GM12891 (cell line): ENCODE measurements at places on chromosomes 3 and 15.

DNA sequence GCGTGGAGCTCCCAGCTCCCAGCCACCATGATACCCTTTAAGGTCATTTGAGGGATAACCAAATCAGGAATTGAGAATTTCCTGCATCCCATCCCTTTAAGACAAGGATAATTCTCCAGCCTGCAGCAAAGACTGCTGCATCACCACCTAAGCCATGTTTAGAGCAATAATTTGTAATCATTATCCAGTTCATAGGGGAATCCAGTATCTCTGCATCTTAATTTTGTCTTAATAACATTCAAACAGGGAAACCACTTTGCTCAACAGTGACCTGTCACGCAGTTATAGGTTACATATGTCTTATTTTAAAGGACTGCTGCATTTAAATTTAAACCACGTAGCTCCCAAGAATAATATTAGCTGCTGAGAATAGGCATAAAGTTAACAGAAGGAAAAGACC lies 188.4 kb downstream of the SSR3 start:
- DNase-seq = no peak

DNA sequence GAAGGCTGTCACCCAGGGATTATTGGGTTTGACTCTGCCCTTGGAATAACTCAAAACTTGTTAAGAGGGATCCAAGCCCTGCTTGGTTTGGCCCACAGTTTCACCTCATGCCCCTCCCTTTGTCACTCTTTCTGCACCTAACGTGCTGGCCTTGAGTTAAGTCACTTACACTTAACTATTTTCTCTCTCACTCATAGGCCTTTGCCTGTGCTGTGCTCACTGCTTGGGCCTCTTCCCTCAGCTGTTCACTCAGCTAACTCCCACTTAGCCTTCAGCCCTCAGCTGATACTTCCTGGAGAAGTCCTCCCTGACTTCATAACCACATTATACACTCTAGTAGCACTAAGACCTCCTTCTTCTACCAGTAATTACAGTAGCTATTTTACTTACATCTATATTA lies 133.3 kb downstream of the CMSS1 start:
- DNase-seq = no peak

GRCh38 chr3:168288511-168289401 lies 193.0 kb upstream of the GOLIM4 start:
- no peak for DNase-seq

- no peak for DNase-seq
Observed at GRCh38 chr15:33007303-33007855, 187.1 kb downstream of the FMN1 start.

DNA sequence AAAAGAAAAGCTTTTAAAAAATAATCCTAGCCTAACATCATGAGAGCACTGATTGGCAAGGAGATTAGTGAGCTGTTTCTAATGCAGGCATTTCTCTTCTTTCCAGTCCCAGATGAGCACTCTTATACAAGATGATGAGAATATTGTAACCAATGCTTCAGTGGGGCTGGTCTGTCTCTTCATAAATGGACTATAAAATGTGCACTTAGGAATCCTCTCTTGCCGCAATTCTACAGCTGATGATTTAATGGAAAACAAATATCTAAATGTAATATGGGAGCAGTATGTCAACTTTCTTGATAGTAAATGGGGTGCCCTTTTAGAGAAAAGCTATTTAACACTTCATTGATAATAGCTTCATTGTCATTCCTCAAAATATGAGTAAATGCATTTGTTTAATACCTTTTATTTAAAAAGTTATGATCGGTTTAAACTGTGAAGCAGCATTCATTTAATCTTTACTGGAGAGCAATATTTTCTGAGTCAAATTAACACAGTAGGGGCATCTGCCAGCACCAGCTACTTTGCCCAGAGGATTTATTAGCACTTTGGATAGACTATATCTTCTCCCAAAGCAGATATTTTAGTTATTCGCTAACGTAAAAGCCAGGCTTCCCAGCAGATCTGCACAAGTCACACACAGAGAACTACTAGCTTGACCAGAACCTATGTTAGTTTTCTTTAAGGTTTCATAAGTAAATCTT lies 985.9 kb downstream of the DIPK2A start:
- no peak for DNase-seq

DNA sequence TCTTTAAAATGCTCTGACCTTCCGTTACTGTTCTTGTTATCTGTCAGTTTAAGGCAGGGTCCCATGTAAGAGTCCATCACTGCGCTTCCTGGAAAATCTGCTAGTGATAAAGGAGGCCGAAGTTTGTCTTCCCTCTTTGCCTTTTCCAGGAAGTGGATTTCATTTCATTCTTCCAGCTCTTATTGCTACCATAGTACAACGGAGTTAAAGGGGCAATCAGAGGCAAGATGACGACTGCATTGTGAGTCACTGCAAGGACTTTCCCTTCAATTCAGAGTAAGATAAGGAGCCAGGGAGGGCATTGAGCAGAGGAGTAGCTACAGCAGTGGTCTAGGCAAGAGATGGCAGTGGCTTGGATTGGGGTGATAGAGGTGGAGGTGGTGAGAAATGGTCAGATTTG lies 17.2 kb upstream of the DET1 start:
- DNase-seq = no peak

GRCh38 chr3:52848617-52849016 lies 13.8 kb upstream of the MUSTN1 start:
- DNase-seq = no peak

DNA sequence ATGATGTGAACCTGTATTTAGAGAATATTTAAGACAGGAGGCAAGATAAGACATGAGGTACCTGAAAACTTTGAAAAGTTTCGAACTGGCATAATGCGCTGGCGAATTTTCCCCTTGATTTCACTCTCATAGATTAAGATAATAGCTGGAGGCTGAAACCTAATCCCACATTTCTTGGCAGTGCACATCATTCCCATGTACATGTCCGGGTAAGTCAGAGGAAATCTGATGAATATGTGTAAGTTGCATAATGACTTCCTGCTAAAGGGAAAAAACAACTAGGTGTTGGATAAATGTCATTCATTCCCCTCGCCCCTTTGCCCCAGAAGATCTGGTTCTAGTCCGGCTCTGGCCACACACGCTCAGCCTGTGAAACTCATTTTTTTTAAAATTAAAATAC lies 3.6 kb downstream of the CEP19 start:
- DNase-seq = no peak

- no peak for DNase-seq
Observed at GRCh38 chr3:24493746-24494617, 668 bp downstream of the THRB start.

GRCh38 chr3:14488286-14489041 lies 51.7 kb downstream of the GRIP2 start:
- no peak for DNase-seq

DNA sequence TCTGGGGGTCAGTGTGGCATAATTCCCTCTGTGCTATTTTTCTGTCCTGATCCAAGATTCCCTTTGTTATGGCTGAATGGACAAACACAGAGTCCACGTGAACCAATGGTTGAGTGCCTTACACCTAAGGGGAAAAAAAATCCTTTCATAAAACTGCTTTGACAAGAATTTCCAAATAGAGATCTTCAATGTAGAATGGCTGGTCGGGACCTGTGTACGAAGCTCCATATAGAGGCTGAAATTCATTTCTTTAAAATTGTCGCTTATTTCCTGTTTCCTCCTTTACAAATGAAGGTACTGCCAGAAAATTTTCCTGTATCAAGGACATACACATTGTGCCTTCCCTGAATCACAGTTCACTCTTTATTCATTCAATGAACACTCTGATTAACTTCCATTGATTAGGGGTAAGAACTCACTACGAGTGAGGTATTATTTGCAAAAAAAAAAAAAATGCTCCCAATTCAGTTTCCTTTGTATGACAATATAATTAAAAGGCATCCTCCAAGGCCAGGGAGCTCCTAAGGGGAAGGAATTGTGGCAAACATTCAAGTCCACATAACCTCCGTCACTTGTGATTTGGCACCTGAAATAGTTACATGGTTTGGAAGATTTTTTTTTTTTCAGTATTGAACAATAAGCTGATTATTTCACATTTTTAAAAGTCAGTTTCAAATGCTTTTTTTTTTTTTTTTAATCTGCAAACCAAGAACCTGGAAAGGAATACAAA lies 293.8 kb downstream of the MEX3B start:
- DNase-seq = no peak

DNA sequence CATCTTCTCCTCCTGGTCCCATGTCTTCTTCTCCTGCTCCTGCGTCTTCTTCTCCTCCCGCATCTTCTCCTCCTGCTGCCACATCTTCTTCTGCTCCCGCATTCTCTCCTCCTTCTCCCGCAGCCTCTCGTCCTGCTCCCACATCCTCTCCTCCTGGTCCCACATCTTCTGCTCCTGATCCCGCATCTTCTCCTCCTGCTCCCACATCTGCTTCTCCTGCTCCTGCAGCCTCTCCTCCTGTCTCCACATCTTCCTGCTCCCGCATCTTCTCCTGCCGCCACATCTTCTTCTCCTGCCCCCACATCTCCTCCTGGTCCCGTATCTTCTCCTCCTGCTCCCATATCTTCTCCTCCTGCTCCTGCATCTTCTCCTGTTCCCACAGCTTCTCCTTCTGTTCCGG lies 6.4 kb downstream of the GOLGA6L2 start:
- DNase-seq = no peak

- DNase-seq = no peak
Observed at GRCh38 chr15:70284438-70285214, 186.9 kb upstream of the TLE3 start.

- DNase-seq = no peak
Observed at GRCh38 chr3:163327086-163327485, 1751.2 kb downstream of the SI start.

DNA sequence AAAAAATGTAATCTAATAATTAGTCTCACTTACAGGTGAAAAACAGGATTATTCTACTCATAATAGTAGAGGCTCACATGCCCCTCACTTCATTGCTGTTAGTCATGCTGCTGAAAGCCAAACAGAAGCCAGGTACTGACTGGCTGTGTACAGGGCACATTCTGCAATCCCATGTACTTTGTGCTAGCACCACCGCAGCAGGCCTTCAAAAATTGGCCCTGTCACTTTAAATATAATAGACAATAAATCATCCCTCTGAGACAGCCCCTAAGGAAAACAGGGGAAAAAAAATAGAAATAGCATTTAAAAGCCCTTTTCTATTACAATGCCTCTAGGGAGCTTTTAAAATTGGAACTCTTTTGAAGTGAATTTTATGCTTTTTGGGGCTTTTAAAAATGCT lies 723.8 kb downstream of the TUSC7 start:
- DNase-seq = no peak

DNA sequence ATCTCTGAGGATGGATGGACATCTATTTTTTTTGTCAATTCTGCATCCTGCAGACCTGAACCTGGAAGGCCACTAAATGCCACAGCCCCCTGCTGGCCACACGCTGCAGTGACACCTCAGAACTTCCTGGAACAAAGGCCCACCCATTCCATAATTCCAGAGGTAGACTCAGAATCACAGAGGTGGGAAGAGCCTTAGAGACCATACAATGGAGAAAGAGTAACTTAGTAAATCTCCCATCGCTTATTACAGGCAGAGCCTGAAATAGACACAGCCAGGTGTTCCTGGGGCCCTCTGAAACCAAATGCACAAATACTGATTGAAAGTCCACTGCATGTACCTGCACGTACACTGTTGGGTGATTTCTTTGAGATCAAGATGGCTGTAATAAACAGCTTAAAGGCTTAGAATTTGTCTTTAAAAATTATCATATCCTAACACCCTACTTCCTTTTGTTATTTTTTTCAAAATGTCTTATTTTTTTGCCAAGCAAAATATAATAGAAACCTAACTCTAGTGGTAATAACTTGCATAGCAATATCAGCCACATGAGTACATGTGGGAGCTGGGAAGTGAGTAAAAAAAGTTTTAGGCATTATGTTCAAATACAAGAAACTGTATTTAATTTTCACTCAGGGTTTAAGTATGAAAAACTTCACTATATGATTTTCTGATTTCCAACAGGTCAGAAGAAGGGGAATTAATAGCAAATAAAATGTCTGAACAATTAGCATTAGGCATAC lies 62.7 kb downstream of the EOMES start:
- DNase-seq = peak; percentile 28

DNA sequence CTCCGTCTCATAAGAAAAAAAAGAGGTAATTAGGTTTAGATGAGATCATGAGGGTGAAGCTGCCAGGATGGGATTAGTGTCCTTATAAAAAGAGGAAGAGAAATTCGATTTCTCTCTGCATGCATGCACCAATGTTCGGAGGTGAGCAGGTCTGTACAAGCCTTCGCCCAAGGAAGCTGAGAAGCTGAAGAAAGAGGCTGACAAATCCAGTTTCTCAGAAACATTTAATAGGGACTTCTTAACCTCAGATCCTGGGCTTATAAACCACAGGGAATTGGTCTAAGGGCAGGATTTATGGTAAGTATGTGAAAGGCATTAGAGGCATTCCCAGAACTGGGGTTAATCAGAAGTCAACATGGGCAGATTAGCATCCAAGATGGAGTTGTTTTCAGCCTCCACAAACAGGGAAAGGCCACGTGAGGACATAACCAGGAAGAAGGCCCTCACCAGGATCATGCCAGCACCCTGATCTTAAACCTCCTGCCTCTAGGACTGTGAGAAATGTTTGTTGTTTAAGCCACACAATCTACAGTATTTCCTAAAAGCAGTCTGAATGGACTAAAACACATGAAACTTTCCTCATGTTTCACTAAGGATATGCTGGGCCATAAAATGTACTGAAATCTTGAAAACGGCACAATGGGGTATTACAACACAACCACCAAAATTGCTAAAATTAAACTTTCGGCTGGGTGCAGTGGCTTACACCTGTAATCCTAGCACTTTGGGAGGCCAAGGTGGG lies 11.3 kb downstream of the SHISA5 start:
- no peak for DNase-seq

- DNase-seq = no peak
Observed at GRCh38 chr15:69159805-69160140, 662 bp upstream of the GLCE start.

GRCh38 chr3:81375921-81376320 lies 385.5 kb downstream of the GBE1 start:
- no peak for DNase-seq

GRCh38 chr15:91950631-91951329 lies 97.3 kb downstream of the SLCO3A1 start:
- DNase-seq = no peak

DNA sequence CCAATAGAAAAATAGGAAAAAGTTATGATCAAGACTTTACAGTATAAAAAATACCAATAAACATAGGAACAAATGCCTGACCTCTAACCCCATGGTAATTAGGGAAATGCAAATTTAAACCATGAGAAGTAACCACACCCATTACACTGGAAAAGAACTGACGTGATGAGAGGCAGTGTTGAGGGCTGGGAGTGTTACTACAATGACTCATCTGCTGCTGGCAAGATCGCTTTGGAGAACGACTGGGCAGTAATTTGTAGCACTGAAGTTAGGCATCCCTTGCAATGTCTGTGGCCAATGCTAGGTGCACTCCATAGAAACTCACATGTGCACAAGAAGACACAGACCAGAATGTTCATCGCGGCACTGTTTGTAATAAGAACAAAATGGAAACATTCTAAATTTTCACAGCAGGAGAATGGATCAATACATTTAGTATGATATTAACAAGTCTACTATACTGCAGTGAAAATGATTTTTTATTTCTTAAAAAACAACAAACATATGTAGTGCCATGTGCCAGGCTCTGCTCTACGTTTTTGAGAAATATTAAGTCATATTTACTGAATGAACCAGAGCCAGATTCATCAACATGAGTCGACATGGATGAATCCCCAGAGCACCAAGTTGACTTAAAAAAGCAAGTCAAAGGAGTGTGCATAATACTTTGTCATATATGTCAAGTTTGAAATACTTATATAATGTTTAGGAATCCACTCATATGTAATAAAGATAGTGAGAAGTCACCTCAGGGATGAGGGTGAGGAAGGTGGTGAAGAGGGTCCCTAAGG lies 37.6 kb upstream of the EPHB3 start:
- no peak for DNase-seq

- no peak for DNase-seq
Observed at GRCh38 chr15:55661428-55661827, 73.3 kb upstream of the PYGO1 start.

GRCh38 chr3:15795651-15796308 lies 2.0 kb downstream of the ANKRD28 start:
- DNase-seq = no peak
